Stimulated activated CD8-positive, alpha-beta memory T cell treated with anti-CD3 and anti-CD28 coated beads, Interleukin-7, amount 100 ng/mL, for 1 hour (primary cell): ENCODE measurements at places on chromosomes 16 and 17.

DNA sequence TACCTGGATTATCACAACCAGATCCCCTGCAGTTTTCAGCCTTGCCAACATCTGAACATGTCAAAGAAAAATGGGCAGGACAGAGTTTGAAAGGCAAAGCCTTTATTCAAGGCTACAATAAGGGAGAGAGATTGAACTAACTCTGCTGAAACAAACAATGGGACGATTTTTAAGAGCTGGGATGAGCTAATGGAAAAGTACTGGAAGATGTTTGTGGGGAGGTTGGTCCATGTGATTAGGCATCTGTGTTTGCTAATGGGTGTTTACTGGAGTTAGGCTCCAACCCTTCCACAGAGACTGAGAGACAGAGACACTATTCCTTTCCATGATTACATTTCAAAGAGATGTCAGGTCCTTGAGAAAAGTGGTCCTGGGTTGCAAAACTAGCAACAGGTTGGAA is 35.0 kb upstream of the HSBP1 start:
- no peak for DNase-seq

- no peak for DNase-seq
Measured at GRCh38 chr17:14297161-14297851, 3.6 kb upstream of the HS3ST3B1 start.

DNA sequence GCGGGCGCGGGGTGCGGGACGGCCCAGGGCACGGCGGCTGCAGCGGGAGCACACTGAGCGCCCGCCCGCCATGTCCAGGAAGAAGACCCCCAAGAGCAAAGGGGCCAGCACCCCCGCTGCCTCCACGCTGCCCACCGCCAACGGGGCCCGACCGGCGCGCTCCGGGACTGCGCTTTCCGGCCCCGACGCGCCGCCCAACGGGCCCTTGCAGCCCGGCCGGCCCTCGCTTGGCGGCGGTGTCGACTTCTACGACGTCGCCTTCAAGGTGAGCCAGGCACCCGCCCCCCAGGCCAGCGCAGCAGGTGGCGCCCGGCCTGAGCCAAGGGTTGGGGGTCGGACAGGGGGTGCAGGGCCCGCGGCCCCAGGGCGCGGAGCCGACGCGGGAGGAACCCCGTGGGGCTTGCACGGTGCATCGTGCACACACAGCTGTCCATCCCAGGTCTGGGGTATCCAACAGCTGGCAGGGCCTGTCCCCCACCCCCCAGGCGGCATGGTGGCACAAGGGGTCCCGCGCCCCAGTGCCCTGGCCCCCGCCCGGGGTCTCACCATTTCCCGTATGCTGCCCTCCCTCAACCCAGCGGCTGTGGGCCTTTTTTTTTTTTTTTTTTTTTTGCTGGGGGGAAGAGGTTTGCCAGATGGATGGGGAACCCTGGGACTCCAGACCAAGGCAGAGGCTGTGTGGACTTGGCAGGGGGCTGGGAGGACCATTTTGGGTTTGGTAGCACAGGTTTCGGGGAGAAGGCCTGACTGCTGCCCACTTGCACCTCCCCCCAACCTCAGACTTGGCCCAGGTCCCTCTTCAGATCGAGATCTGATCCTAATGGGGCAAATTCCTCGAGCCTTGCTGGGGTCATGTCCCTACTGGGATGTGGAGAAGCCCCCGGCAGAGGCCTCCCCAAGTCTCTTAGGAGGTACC is 547 bp downstream of the RAB26 start:
- no peak for DNase-seq

DNA sequence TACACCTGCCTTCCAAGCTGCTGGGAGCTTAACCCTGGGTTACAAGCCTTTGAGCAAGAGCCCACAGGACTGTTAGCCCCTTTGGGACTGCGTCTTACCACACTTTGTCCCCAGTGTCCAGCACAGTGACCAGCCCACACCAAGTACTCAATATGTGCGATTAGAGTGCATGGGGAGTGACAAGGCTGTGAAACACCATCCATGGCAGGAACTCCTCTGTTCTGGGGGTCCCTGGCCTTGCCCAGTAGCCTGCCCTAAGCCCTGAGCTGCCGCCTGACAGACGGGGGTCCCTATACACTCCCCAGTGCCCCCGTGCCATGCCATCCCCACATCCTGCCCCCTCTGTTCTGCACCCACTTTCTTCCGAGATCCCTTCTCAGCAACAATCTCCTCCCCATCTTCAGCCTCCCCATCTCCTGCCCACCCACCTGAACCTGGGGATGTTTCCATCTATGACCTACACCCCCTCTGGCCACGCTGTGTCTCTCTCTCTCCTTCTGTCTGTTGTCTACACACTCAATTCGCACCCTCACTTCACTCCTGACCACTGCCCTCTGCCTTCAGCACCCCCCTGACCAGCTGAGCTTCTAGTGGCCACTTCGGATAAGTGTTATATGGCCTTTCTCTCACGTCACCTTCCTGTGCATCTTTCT is 112.9 kb upstream of the SMURF2 start:
- DNase-seq = no peak

- DNase-seq = no peak
Measured at GRCh38 chr17:49646391-49647255, 31.3 kb downstream of the SPOP start.

DNA sequence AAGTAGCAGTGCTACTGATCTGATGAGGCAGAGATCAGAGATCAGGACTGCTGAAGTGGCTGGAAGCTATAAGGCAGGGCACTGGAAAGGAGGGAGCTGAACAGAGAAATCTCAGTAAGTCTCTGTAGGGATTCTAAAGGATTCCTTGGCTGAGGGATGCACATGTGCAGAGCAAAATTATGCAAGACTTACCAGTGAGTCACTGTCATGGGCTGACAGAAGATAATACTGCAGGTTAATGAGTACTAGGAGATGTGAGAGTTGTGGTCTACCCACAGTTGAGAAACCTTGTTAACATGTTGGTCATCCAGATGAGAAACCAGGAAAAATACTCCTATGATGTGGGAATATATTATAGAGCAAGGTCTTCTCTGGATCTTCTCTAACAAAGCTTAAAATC is 378.1 kb downstream of the HAPSTR1 start:
- DNase-seq = no peak

DNA sequence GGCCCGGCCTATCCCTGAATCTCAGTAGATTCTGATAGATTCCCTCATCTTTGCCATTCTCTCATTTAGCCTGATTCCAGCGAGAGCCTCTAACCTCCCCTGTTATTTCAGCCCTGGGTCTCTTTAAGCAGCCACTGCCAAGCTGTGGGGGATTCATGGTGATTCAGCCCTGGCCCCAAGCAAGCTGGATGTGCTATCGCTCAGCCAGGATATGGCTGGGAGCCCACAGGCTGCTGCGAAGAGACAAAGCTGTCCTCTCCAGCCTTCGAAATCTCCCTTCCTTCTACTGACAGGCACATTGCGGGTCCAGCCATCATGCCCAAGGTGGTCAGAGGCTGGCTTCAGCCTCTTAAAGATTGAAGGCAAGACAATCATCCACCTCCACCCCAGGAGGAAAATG is 394.1 kb downstream of the SOX9 start:
- no peak for DNase-seq
